Neural progenitor cell (in vitro differentiated cells): ENCODE measurements at places on chromosomes 16 and 17.

DNA sequence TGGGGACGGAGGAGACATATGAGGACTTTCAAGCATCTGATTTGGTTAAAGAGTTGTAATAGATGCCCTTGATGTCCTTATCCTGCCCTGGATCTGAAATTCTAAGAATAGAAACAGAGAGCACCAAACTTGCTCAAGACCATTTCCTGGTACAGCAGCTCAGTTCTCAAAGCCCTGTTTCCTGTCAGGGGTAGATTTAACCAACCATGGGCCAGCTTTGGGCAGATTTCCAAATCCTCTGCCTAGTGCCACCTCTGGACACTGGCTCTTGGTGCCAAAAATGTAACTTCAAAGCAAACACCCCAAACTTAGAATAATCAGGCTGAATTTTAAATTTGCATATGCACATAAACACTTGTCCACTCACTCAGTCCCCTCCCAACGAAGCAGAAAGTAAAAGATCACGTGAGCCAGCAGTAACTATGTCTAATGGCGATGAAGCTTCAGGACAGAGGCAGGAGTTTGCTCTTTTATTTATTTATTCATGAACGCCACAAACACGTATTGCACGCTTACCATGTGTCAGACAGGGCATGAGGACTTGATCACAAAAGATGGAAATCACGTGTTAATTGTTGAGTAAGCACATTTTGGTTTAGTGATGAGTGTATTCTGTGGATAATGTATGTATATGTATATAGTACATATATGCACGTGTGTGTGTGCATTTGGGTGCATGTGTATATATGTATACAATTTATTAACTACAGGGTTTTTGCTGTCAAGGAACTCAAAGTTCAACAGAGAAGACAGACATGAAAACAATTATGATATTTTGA, 23.1 kb upstream of the SDK2 start:
- DNase-seq: no peak

- DNase-seq: peak; percentile 80
These were observed 2.5 kb downstream of the TTLL6 start for GRCh38 chr17:48814504-48814903.

DNA sequence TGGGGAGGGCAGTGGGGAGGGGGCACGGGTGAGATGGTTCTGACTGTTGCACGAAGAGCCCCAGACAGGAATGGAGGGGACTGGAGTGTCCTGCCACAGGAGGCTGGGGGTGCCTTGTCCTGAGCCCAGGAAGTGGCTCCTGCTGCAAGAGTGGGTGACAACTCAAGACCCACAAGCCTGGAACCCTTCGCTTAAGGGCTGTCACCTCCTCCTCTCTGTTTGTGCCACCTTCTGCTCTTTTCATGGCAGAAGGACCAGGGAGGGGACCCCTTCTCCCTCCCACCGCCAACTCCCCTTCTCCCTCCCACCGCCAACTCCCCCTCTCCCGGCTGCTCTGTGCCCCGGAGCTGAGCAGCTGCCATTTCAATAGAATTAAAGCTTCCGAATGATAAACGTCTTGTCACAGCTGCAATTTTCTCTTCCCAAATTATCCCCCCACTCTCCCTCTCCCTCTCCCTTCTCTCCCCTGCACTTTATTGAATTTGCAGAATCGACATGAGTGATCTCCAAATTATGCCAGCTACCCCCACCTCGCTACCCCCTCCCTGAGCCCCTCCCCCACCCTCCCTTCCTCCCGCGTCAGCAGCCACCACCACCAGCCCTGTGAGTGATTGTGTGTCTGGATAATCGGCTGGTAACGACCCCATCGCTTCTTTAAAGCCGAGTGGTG, 13.7 kb downstream of the GJD3 start:
- DNase-seq: peak; percentile 53

GRCh38 chr17:48568499-48569239, 9.5 kb downstream of the HOXB4 start:
- no peak for DNase-seq

GRCh38 chr17:75673487-75673886, 6.3 kb downstream of the SAP30BP start:
- DNase-seq: no peak

- no peak for DNase-seq
These were observed 67.4 kb downstream of the CYB561 start for GRCh38 chr17:63378411-63379375.

GRCh38 chr17:8153957-8154607, 1.9 kb upstream of the PER1 start:
- DNase-seq: peak; percentile 96

GRCh38 chr16:11066261-11066870, 122.0 kb downstream of the CLEC16A start:
- no peak for DNase-seq

- peak; percentile 82 for DNase-seq
These were observed 126.6 kb downstream of the TMEM132E start for GRCh38 chr17:34706029-34706428.

- DNase-seq: no peak
These were observed 31.4 kb downstream of the CCR7 start for GRCh38 chr17:40533896-40534295.

DNA sequence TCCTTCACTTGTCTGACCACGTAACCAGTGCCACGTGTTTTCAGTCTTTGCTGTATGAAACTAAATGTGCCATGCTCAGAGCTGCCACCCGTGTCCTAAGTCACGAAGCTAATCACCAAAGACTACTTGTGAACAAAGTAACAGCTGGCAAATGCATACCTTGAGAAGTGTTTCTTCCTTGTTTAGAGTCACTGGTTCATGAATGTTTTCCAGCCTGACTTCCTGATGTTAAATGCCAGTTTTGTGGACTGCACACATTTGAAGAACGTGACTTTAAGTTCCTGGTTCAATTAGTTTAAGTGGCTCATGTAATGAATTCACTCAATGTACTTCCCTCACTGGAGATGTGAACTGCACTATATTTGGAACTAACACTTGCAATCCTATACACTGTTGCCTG, 19.9 kb upstream of the KPNB1 start:
- DNase-seq: no peak

GRCh38 chr17:17084317-17084835, 42.1 kb downstream of the MPRIP start:
- DNase-seq: no peak

DNA sequence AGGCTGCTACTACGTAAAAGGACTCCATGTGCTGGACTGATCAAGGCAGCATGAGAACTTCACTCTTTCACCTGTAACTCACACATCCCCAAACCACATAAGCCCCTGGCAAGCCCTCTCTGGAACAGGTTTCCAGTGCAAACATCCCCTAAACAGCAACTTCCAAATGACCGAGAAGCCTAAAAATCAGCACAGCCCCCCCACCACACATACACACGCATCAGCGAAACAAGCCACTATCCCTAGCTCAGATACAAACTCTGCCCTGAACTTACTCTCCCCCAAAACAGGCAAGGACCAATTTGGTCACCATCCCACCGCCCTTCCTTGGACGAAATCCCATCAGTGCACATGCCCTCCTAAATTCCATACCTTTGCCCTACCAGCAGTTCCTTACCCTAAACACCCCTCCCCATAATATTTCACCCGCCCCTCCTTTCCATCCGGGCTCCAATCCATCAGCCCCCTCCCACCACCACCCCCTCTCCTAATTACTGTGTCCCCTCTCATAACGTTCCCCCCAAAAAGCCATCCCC, 735 bp downstream of the LSM12 start:
- no peak for DNase-seq

GRCh38 chr16:59881376-59881775, 1147.3 kb upstream of the GOT2 start:
- peak; percentile 7 for DNase-seq

GRCh38 chr16:84115919-84116719, 623 bp downstream of the MBTPS1 start:
- DNase-seq: no peak

DNA sequence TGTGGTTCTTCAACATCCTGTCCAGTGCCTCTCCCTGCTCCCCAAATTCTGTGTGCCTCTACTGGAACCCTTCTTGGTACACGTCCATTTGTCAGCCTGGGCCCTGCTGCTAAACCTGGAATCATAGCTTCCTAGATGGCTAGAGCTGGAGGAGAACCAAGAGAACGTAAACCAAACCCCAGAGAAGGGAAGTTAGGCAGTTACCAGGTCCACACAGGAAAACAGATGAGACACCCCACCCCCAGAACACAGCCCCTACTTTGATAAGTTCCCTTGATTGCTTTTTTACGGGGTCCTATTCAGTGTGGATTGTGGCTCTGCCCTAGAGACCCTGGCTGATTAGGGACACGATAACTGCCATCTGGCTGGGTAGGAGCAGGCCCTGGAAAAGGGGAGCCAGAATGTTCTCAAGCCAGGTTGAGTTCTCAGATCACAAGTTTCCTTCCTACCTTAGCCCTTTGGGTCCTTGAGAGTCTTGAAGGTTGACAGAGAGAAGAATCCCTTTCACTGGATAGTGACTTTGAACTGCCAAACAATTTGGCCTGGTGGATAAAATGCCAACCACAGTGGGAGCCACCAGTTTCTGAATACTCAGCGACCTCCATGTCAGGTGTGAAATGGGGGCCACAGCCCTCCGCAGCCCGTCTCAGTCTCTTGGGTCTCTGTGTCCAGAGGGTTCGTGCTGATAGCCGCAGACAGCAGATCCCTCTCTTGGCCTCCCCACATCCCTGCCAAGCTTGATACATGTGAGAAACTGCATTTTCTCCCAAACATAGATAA, 7.9 kb downstream of the TBX4 start:
- DNase-seq: no peak

- no peak for DNase-seq
These were observed 71.2 kb downstream of the PCTP start for GRCh38 chr17:55822028-55822427.

GRCh38 chr17:1713878-1714426, 3.8 kb upstream of the TLCD2 start:
- DNase-seq: peak; percentile 86

- no peak for DNase-seq
These were observed 996 bp downstream of the STRADA start for GRCh38 chr17:63740464-63741142.

DNA sequence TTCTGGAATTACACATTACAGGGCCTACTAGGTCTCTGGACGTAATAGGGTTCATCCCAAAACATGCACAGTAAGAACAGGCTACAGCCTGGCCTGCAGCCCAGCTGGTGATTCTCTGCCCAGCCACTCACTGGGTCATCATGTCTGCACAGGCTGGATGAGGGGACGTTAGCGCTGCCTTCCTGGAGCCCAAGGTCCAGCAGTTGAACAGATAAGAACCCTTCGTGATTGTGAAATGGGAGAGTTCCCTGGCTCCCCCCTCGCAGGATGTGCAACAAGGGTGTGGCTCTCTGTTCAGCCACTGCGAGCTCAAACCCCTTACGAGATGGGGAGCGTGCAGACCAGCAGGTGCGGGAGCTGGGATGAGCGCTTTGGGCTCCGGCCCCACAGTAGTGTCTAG, 200.0 kb upstream of the CDH5 start:
- DNase-seq: no peak

GRCh38 chr16:626787-627453, 3.9 kb upstream of the WFIKKN1 start:
- DNase-seq: no peak

DNA sequence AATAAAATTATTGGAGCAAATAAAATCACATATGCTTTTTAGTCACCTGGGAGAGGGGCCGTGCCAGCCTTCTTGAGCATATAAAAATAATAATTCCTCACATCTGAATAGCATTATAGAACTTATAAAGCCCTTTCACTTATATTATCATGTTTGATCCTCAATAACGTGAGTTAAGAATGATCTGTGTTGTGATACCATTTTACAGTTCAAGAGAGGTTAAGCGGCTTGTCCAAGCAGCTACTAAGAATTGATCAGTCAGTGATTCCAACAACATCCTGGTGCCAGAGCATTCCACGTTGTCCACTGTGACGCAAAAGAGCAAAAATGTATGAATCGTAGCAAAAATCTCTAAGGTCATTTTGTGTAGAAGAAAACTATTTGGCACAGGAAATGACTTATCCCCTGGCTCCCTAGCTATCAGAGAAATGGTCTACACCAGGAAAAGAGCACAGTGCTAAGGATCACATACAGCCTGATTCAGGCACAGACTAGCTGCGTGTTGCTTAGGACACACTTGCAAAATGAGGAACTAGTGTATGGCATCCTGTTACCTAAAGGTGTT, 33.0 kb downstream of the ANKFN1 start:
- no peak for DNase-seq

- no peak for DNase-seq
These were observed 34.6 kb upstream of the CDH15 start for GRCh38 chr16:89136931-89137330.

DNA sequence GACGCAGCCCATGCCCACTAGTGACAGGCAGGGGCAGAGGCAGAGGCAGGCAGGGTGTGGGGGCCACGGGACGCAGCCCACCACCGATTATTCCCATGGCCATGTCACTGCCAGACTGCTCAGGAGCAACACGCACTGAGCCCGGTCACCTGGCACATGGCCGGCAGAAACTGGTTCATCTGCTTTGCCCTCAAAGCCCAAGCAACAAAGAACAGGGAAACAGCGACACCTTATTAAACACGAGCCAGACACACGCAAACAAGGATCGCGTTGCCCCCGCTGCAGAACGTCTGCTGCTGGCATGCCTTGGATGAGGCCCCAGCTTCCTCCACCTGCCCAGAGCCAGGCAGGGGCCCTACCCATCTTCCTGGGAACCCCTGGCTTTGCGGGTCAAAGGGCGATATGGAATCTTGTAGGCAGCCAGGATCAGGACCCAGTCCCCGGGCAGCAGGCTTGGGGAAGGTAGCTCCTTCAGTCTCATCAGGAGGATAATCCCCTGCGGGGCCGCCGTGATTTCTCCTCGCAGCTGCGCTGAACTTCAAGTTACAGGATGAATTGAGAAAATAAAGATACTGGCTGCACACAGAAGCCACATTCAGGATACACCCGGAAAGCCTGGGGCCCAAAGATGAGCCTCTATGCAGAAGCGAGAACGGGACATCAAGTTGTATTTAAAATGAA, 4.8 kb downstream of the TBC1D16 start:
- DNase-seq: no peak

- DNase-seq: no peak
These were observed 181.5 kb downstream of the PRKCA start for GRCh38 chr17:66483906-66484305.

DNA sequence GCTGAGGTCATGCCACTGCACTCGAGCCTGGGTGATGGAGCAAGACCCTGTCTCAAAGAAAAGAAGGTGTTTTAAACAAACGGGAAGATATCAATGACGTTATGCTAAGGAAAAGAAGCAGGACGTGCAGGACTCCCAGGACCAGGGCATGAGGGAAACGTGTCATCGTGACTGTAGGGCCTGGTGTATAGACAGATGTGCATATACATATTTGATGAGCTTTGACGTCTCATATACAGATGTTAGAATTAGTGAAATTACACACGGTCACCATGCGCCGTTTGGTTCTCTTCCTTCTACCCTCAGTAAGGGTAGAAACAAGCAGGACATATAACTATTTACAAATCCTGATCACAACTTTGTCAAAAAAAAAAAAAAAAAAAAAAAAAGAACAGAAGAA, 17.6 kb upstream of the PVALEF start:
- DNase-seq: no peak

DNA sequence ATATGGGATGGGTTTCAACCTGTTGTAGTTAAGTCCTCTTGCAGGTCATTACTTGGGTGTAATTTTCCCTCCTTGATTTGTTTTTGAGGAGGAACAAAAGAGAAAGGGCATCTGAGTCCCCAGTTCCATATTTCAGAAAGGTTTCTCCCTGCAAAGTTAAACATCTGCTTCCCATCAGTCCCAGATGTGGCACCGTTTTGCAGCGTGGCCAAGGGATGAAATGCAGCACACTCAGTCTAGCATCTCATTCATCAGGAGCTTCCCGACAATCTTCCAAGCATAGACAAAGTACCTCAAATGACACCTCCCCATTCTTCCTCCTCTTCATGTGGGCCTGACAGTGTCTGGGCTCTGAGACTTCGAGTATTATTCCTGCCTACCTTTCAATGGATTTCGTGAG, 363.7 kb upstream of the SOX9 start:
- DNase-seq: no peak

GRCh38 chr17:80528536-80528935, 16.1 kb upstream of the RPTOR start:
- DNase-seq: no peak
